GM12892 (cell line): ENCODE measurements at places on chromosomes 5 and 9.

DNA sequence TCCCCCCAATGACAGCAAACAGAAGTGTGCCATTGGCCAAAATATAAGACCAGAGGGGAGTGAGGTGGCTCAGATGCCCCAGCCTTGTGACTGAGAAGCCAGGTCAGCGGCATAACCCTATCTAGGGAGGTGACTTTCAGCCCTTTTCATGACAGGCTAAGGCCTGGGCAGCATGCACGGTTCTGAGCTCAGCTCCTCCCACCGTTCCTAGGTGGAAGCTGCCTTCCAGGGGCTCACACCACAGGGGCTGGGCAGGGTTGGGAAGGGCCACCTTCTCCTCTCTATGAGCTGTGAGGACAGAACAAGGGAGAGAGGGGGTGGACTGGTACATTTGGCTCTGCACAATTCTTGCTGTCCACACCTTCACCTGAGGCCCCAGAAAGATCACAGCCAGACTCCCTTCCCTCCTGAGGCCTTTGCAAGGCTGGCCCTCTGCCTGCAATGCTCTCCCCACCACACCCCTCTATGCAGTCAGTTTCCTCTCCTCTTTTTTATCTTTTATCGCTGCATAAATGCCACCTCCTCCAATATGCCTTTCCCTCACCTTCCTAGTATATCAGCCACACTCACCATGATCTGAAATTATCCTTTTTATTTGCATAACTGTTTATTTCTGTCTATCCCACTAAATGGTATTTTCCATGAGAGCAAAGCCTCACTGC is 5.1 kb upstream of the EGR1 start:
- DNase-seq, result no peak

- no peak for DNase-seq
Measured at GRCh38 chr5:14457476-14457875, 124.1 kb upstream of the OTULINL start.

- DNase-seq, result no peak
Measured at GRCh38 chr5:115544043-115544435, 536 bp downstream of the FEM1C start.

DNA sequence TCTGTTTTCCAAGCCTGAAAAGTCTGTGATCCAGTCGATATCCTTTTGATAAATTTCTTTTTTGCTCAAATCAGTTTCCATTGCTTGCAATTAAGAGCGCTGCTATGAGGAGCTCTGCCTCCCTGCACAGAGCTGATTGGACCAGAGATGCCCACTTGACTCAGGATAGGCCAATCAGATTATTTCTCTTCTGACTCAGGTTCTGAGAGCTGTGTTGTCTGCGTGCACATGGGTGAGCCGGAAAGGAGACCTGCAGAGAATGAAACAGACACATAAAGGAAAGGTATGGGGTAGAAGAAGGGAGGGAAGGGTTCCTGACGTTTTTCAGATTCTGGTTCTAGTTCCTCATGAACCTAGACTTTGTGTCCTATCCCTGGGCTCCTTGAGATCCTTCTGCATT is 15.8 kb upstream of the FABP6 start:
- no peak for DNase-seq

GRCh38 chr9:134988706-134989105 is 71.0 kb upstream of the FCN1 start:
- DNase-seq, result no peak
